T-helper 17 cell (primary cell): ENCODE measurements at places on chromosomes 1 and 21. TPM values are rescaled to one million over a fixed set of nuclear protein-coding genes. Genes with fewer than 3 reads are reported as not detected.

Gene PAPPA2
- 0.17 TPM for total RNA-seq

Gene RCSD1
- total RNA-seq: 101 TPM

Gene ALX3
- total RNA-seq: not detected

Gene ZNF683
- total RNA-seq: not detected

Gene CSRP1
- total RNA-seq: 51.7 TPM

Gene OR2T35
- total RNA-seq: not detected

Gene LAD1
- not detected for total RNA-seq

Gene SLC9C2
- not detected for total RNA-seq

Gene OR2W3
- 0.72 TPM for total RNA-seq

Gene CD34
- 0.20 TPM for total RNA-seq

Gene TDRD5
- not detected for total RNA-seq

Gene DNAI4
- 7.2 TPM for total RNA-seq

Gene PLPP3
- total RNA-seq: 0.52 TPM

Gene CNTN2
- not detected for total RNA-seq

Gene IL6R
- total RNA-seq: 79.0 TPM

Gene KCNE1
- not detected for total RNA-seq

Gene FGR
- total RNA-seq: 12.6 TPM

Gene THEM5
- not detected for total RNA-seq
